ENCODE measurements at places on chromosomes 4 and X.

- no peak for DNase-seq
These were observed 75.2 kb downstream of the COQ2 start for GRCh38 chr4:83209419-83209818.

DNA sequence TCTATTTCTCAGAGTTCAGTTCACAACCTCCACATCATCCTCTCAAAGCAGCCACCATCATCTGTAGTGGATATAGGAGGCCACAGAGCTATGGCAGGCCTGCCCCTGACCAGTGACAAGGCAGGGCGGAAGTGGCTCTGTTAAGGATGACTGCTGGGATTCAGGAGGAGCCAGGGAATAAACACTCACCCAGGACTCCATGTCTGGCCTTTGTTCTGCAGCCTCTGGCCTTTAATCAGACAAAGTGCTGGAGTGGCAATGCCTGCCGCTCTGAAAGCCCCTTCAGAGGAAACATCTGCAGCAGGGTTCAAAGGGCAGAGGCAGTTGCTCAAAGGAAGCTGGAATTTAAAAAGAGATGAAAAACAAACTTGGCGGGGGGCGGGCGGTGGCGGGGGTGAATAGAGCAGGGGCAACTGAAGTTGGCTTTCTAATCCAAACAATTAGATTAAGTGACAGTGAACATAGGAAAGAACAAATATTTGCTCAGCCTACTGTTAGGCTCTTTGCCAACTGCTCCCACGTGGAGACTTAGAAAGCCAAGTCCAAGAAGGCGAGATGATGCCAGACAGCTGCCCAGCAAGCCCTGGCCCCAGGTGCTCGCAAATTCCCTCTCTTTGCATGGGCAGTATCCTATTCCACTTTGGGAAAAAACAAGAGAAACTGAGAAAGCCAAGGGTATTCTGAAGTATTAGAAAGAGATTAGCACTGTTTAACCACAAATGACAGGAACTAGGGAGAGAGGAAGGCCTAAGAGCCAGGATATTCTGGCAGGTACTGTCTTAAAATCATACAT is 5.5 kb downstream of the MPP1 start:
- no peak for DNase-seq

GRCh38 chr4:114085611-114086345 is 106.3 kb upstream of the ARSJ start:
- DNase-seq = no peak

DNA sequence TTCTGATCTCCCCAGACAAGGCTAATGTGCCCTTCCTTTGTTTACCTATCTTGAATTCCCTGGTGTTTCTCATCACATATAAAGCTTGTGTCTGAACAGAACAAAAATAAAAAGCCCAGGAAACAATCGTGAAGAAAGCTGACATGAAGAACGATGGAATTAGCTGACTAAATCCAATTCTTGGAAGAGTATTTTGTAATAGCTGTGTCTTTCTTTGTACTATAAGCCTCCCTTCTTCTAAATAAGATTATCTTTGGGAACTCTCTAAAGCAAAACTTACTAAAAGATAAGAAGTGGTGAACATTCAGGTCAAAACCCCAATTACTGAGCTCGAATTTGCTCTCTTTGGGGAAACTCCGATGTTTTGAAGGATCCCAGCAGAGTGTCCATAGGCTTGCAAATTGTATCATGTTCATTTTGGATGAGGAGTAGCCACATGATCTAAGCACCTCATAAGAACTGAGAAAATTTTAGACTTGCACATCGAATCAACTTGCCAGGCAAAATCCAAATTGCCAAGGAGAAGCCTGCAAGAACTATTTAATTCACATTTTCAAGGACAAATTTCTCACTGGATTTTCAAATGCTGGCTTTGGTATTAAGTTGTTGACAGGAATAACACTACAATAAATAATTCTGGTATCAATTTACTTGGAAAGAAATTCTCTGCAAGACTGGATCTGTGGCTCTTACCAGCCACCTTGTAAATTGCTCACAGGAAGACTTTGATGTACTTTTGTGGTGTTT is 106.2 kb downstream of the LNX1 start:
- no peak for DNase-seq

- no peak for DNase-seq
These were observed 19.0 kb upstream of the SLC2A9 start for GRCh38 chr4:10040049-10040892.

DNA sequence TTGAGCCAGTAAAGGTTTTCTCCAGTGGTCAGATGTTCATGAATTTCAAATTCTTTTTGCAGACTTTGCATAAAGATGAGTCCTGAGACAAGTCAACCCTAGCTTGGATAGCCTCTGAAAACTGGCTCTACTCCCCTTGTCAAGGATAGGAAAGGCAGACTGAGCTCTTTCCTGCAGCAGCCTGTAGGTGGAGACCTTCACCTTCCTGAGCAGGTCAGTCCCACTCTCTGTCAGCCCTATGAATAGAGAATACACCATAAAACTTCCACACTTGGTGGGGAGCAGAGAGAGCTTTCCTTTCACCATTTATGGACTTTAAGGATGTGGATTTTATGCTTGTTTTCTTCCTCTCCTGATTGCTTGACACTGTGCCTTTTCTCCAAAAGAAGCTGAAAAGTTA is 41.9 kb downstream of the PCDH19 start:
- DNase-seq = no peak

DNA sequence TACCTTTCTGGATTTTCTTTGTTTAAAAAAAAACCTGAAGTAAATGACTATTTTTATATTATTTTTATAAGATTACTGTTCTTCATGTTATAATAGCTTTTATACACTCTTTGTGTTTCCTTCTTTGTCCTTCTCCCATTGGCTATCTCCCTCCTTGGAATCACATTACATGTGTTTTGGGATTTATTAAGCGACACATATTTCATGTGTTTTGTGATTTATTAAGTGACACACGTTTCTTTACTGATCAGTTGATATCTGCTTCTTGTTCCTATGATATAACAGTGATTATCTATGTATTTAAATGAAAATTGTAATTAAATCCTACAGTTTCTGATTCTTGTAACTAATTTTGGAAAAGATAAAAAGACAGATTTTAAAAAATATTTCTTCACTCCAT is 817.3 kb upstream of the AGA start:
- no peak for DNase-seq

DNA sequence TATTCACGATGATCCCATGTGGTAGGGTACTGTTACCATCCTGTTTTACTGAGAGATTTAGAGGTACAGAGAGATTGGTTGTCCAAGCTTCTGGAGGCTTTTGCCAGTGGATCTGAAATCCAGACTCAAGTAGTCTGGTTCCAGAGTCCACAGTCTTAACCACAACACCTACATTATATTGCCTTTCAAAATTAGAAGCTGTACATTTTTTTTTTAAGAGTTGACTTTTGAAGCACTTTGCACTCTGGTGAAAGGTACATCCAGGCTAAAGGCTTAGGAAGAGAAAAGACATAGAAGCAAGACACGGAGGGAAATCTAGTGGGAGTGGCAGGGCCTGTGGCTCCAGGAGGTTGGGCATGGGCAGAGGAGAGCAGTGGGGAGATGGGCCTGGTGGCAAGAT is 122.1 kb downstream of the AFF1 start:
- DNase-seq = no peak

- DNase-seq = no peak
These were observed 15.9 kb upstream of the XKRX start for GRCh38 chrX:100944601-100945000.

DNA sequence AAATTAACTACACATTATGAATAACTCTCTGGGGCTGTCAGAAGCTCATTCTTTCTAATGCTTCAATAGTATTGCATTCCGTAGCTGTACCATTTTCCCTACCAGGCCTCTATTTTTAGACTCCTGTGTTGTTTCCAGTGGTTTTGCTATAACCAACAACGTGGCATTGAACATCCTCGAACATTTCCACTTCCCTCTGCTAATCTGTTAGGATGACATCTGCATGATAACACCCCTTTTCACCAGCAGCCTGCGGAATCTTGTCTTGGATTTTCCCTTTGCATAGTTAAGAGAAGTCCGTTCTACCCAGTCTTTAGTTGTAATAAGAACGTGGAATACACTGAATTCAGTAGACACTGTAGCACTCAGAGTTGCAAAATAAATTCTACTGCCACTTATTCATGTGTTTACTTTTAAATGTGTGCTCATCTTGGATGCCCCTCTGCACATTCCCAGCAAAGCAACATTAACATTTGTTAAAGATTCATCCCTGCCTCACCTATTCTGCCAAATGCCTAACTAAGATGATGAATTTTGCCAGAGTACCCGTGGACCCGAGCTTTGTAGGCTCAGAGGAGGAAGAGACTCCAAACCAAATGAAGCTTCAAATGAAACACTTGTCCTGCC is 55.6 kb downstream of the SEL1L3 start:
- no peak for DNase-seq

DNA sequence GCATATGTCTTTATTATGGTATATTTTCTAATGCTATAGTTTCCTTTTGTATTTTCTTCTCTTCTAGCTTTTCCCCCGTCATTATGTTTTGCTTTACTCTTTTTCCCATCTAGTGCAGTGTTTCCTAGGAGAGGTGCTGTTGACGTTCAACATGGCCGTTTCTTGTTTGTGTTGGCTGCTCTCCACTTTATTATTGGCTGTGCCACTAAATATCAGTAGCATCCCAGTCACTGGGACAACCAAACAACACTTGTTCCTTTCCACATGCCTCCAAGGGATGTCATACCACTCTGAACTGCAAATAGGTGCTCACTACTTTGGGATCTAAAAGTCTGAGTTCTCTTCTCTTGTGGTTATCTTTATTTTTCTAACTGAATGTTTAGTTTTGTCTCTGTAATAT is 26.5 kb downstream of the GBA3 start:
- DNase-seq = no peak

DNA sequence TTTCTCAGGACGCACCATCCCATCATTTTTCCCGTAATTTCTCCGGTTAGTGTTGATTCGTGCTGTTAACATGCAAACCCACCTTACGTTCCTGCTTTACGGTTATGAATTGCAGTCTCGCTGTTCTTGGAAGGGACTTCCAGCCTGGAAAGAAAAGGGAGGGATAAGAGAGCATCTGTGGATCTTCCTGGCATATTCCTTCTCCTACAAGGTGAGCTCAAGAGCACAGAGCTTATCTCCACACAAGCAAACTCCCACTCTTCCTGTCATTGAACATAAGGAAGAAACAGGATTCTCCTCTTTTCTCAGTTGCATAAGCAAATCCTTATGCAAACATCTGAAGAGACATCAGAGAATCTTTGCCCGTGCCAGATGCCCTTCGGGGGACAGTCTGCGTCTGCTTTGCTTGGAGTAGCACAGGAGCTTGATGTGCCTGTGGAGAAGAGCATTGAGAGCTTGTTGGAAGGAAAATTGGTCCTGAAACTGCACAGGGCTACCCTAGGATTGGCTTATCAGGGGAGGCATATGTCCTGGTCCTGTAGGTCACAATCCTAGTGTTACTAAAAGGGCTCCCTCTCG is 127.0 kb downstream of the ASMT start:
- DNase-seq = no peak

DNA sequence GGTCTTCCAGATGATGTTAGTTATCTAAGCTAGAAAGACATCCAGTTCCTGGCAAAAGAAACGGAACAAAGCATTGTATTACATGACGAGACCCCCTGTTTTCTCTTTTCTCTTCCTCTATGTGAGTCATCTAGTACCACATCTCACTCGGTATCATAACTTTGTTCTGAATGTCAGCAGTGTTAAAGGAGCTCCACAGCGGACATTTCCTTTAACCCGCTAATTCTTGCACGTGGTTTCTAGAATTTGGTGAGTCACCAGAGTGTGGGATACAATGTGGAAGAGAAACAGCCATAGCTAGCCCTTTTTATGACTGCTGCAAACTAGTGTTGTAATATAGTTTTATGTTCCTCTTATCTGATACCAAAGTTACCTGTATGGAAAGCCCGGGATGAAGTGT is 243.7 kb downstream of the TENM3 start:
- no peak for DNase-seq

DNA sequence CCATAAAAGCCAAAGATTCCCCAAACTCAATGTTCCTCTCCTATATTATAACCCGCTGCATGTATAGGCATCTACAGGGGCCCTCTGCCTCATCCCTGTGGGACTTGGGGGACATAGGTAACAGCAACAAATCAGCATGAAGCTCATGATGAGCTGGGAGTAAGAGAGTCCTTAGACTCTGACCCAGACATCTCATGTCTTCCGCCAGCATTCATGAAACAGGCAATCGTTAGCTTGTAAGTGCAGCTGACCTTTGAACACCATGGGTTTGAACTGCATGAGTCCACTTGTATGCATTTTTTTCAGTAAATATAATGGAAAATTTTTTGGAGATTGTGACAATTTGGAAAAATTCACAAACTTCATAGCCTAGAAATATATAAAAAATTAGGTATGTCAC is 10.4 kb upstream of the SCOC start:
- no peak for DNase-seq

DNA sequence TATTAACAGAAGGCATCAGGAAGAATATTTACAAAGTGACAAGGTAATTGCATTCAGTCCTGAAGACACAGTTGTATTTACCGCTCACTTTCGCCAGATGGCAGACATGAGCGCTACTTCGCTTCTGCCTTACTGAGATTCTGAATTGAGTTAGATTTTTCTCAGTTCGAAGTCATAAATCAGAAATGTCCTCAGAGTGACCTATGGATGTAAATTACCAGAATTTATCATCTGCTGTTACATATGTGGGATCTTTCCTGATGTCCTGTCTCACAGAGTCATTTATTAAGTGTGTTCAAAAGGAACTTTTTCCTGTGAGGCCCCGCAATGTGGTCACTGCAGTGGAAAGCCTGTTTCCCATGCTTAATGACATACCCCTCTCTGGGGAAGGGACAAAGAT is 97.3 kb upstream of the DCLK2 start:
- DNase-seq = no peak

DNA sequence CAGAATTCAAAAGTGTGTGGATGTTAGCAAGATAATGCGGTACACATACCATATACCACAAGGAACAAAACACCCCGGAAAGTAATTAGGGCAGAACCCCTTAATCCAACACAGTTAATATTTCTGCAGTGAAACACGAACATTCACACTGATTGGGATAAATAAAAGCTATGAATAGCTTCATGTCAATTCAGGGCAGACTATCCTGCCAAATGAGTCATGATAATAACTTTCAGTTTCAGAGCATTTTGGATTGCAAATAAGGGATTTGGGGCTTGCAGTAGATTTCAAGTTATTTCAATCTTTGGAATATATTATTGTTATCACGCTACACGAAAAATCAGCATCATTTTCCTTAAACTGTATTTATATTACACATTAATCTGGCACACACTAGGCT is 24.3 kb downstream of the IRF2 start:
- no peak for DNase-seq

GRCh38 chr4:147174591-147174990 is 228.9 kb upstream of the TTC29 start:
- no peak for DNase-seq

DNA sequence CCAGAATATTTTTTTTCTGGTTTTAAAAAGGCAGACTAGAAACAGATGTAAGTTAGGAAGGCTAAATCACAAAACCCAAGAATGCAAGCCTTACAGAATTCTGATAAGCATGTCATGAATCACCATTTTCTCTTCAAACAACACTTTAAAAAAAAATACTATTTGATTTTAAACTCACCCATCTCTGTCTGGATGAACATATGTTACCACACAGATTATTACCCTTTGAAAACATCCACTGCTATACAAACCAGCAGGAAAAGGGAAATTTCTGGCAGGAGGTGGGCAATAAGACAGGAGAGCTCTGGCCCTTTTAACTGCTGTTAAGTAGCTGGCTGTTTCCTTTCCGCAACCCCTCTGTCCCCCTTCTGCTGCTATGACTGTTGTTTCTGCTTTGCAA is 317.7 kb upstream of the NOCT start:
- DNase-seq = no peak

Measured in cortex of kidney (tissue), 1 donor.